Vagina (tissue), 2 donors: ENCODE measurements at places on chromosomes 6 and 20.

DNA sequence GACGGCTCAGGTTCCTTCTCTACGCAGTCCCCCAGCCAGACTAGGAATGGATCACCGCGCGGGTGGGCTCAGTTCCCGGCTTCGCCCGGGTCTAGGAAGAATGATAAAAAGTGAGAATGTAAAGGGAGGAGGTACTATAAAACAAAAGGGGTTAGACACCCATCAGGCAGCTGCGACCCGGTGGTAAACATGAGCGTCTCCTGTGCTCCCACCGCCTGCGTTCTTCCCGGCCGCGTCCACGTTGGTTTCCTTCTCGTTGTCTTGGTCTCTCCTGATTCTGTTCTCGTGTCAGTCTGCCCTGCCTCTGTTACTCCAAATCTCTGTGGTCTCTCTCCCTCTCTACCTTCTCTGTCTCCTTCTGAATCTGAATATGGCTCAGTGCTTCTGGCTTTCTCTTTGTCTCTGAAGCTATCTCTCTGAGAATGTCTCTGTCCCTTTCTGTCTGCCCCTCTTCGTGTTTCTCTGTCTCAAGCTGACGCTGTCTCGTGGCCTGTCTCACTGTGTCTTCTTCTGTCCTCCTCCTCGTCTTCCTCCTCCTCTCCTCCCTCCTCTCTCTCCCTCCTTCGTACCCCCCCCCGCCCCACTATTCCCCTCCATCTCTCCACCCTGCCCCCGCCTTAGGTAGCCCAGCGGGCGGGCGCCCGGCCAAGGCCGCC is 41.6 kb upstream of the FOXP4 start:
- no peak for DNase-seq
- no peaks in the 10 kb centered on the region for H3K27me3 ChIP-seq
- peak overlapping the region; percentile 62 for H3K27ac ChIP-seq
- peaks cover 30% of the 10 kb centered on the region for H3K4me1 ChIP-seq
- H3K36me3 ChIP-seq, result no peaks in the 10 kb centered on the region

- H3K27ac ChIP-seq, result peak overlapping the region; percentile 53
- no peaks in the 10 kb centered on the region for H3K27me3 ChIP-seq
- no peak overlapping the region for H3K4me3 ChIP-seq
- no peak for DNase-seq
- no peaks in the 10 kb centered on the region for H3K36me3 ChIP-seq
These were observed 147.9 kb downstream of the VEGFA start for GRCh38 chr6:43917878-43918382.

- no peak overlapping the region for H3K4me3 ChIP-seq
- no peaks in the 10 kb centered on the region for H3K27me3 ChIP-seq
- DNase-seq, result no peak
These were observed 1.9 kb downstream of the KIAA1755 start for GRCh38 chr20:38258545-38259215.

DNA sequence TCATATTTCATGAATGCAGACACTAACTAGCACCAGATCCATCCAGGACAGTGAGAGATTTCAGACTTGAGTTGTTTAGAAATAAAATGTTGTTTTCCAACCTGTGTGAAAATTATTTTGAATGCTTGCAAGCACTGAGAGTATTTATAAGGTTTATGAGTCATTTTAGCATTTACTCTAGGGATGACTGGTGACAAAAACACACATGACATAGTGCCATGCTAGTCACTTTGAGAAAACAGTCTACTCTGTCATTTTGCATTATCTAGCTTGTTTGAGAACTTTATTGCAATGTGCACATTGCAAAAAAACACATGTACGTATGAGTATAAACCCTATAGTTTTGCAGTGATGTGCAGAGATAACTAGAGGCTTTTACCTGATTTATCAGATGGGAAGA is 456.6 kb downstream of the LMBRD1 start:
- H3K36me3 ChIP-seq, result no peaks in the 10 kb centered on the region
- DNase-seq, result no peak
- H3K4me3 ChIP-seq, result no peak overlapping the region
- no peaks in the 10 kb centered on the region for H3K27me3 ChIP-seq

DNA sequence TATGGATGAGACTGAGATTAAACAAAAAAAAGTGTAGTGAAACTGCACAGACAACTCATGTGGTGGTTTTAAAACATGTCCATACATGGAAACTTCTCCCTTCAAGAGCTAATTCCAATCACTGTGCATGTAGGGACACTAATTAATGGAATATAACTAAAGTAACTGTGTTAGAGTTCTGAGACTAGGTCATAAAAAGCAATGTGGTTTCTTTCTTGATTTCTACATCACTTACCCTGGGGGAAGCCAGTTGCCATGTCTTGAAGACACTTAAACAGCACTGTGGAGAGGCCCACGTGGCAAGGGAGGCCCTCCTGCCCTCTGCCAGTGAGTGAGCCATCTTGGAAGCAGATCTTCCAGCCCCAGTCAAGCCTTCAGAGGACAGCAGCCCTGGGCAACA is 118.2 kb upstream of the DST start:
- peaks cover 42% of the 10 kb centered on the region for H3K4me1 ChIP-seq
- DNase-seq, result no peak
- no peaks in the 10 kb centered on the region for H3K27me3 ChIP-seq
- H3K27ac ChIP-seq, result no peak overlapping the region

DNA sequence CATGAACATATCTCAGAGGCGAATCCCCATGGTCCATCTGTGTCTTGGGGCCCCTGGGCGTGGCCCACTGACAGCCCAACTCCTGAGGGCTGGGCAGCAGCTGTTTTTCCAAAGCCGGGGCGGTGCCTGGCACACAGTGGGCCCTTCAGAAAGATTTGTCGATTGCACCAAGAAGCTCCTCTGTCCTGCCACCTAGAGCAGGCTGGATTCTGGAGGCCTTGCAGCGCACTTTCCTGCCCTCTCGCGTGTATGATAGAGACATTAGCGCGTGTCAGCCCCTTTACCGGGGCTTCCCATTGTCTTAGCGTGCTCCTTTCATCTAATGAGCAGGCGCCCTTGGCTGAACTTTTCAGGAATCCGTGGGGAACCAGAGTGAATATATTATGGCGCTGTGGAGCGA is 45.4 kb downstream of the CDH4 start:
- H3K27me3 ChIP-seq, result no peaks in the 10 kb centered on the region
- no peaks in the 10 kb centered on the region for H3K36me3 ChIP-seq
- no peaks in the 10 kb centered on the region for H3K4me1 ChIP-seq
- no peak overlapping the region for H3K4me3 ChIP-seq
- DNase-seq, result no peak
- H3K27ac ChIP-seq, result no peak overlapping the region

DNA sequence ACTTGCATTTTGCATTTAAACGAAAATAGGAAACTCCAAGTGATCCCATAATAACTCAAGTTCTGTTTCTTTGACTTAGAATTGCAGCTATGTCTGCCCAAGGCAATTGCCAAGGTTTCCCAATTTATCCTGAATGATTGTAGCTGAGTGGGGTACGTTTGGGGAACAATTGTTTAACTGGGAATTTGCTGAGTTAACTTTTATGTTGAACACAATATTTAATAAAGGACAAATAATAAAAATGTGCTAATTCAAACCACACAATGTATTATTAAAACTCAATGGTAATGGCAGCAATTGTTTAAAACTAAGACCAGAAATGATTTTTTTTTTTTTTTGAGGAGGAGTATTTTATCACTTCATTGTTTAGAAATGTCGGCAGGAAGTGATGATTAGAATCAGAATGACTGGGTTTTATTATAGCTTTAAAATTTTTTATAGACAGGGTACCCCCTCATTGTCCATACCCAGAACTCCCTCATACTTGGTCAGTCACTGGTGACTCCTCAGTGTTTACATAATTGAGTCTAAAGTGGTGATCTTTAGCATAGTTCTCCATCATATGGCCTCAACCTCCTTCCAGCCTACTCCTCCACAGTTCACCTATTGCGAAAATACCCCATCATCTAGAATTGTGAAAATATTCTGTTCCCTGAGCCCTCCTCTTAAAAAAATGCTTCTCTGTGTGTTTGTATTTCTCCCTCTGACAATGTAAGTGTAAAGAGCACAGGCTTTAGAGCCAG is 389.2 kb upstream of the CITED2 start:
- H3K27me3 ChIP-seq, result no peaks in the 10 kb centered on the region
- H3K4me3 ChIP-seq, result no peak overlapping the region
- H3K27ac ChIP-seq, result peak overlapping the region; percentile 58
- H3K4me1 ChIP-seq, result peaks cover 17% of the 10 kb centered on the region
